ENCODE measurements at places on chromosomes 3 and 15. TPM values are rescaled to one million over a fixed set of nuclear protein-coding genes. Genes with fewer than 3 reads are reported as not detected.

The SCAANT1 gene
- total RNA-seq = not detected

The NDN gene
- not detected for total RNA-seq

The PLA1A gene
- not detected for total RNA-seq

The CAMK2N2 gene
- total RNA-seq = 2.2 TPM

The KLHL18 gene
- total RNA-seq = 22.7 TPM

The RNU5B-1 gene
- not detected for total RNA-seq

The PLS1 gene
- 8.9 TPM for total RNA-seq

The RASGRP1 gene
- not detected for total RNA-seq

The CACNA2D2 gene
- 0.68 TPM for total RNA-seq

The CHCHD4 gene
- total RNA-seq = 33.5 TPM

The UPK1B gene
- not detected for total RNA-seq

The ARHGAP31 gene
- total RNA-seq = 12.0 TPM

The RYK gene
- total RNA-seq = 47.8 TPM

The GOLGA6L4 gene
- total RNA-seq = 1.5 TPM

The POLR2M gene
- 106 TPM for total RNA-seq

The TSC22D2 gene
- total RNA-seq = 28.8 TPM

The GCSAM gene
- total RNA-seq = not detected

The BCHE gene
- 25.0 TPM for total RNA-seq

The GPR156 gene
- 1.2 TPM for total RNA-seq

The SPINK8 gene
- total RNA-seq = not detected

The DISP2 gene
- 0.62 TPM for total RNA-seq

The P3H2 gene
- 19.6 TPM for total RNA-seq

The IQCB1 gene
- 49.5 TPM for total RNA-seq

The ARNT2 gene
- 1.4 TPM for total RNA-seq

The TOP2B gene
- total RNA-seq = 154 TPM

The APBA2 gene
- total RNA-seq = 11.7 TPM

The MGLL gene
- total RNA-seq = 0.90 TPM

The TGFBR2 gene
- 16.1 TPM for total RNA-seq

The GNB4 gene
- 83.3 TPM for total RNA-seq

The RAD18 gene
- total RNA-seq = 42.5 TPM

The ABHD6 gene
- total RNA-seq = 154 TPM

The AMIGO3 gene
- 0.28 TPM for total RNA-seq

The HCLS1 gene
- total RNA-seq = 96.9 TPM

The CLDN16 gene
- total RNA-seq = 0.09 TPM

The SCG5 gene
- total RNA-seq = 3.1 TPM

The IGSF11 gene
- total RNA-seq = not detected

The CASR gene
- not detected for total RNA-seq

The GOLGA6D gene
- 0.13 TPM for total RNA-seq

The TIMP4 gene
- total RNA-seq = 13.3 TPM

The FSIP1 gene
- 0.70 TPM for total RNA-seq

The EXD1 gene
- not detected for total RNA-seq

The RLBP1 gene
- total RNA-seq = not detected

The TMEM158 gene
- total RNA-seq = 7.2 TPM

The SMCO1 gene
- total RNA-seq = not detected

The ABHD17C gene
- 7.8 TPM for total RNA-seq

All from A673 (cell line).